ENCODE measurements at places on chromosomes 5 and 9.

DNA sequence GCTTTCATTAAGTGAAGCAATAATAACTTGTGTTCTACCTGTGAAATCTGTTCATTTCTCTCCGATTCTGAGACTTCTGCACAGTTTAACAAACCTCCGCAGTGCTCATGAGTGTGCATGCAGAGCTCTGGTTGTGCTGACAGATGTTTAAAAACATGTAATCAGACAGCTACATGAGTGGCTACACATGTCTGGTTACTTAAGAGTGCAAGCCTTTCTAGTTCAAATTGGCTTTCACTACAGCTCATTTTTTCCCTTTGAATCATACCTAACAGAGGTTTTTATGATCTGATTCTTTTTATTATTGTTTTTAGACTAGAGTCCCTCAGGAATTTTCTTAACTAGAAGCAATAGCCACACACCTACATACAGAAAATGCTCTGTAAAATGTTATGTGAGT lies 310.2 kb downstream of the ARRDC3 start:
- no peak for DNase-seq

DNA sequence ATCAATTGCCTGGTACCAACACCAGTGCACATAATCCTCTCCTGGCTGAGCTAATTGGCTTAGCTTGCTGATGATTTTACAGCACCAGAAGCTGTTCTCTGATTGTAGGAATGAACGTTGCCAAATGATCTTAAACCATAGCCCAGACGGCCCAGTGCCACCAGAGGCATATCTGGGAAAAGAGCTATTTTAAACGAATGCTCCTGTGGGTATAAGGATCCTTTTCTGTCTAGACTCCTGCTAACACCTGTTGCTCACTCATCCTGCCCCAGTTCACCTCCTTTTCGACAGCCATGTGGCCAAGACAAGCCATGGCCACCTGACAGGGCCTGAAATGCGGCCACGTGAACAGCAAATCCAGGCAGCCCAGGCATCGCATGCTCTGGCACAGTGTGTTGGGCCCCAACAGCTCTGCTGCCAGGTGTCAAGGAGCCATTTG lies 289.9 kb upstream of the SLC30A5 start:
- DNase-seq, result no peak

DNA sequence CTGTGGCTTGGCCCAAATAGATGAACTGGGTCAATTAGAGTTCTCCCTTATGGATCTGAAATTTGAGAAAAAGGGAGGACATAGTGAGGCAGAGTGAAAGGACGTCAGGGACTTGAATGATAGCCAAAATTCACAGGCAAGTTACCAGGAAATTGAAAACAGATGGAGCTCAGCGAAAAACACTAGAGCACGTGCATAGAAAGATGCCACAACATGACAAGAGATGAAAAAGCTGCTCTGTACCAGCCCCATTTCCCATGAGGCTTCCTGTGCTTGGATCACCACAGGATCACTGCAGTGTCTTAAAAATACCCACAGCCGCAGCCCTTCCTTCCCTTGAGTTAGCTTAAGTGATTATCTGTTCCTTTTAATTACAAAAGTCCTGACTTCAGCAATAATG lies 39.0 kb upstream of the HOMER1 start:
- DNase-seq, result peak; percentile 18

DNA sequence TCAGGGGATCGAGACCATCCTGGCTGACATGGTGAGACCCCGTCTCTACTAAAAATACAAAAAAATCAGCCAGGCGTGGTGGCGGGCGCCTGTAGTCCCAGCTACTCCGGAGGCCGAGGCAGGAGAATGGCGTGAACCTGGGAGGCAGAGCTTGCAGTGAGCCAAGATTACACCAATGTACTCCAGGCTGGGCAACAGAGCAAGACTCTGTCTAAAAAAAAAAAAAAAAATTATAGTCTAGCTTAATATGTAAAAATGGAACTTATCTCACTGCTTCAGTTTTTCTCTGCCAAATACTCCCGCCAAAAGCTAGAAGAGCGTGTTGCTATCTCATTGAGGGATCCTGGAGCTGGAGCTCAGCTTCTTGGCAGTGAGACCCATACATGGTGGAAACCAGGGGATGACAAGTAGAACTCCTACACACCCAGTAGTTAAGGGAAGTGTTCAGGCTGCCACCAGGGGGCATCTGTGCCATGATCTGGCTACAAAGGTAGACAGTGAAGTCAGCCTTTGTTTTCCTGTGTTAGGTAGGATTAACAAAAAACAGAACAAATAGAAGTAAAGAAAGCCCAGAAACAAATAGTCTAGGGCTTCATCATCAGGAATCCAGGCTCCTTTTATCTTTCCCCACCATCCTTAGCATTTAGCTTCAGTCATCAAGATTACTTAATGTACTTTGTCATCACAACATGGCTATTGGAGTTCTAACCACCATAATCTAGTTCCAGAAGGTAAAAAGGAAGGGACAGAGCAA lies 33.6 kb upstream of the GLIPR2 start:
- peak; percentile 66 for DNase-seq

DNA sequence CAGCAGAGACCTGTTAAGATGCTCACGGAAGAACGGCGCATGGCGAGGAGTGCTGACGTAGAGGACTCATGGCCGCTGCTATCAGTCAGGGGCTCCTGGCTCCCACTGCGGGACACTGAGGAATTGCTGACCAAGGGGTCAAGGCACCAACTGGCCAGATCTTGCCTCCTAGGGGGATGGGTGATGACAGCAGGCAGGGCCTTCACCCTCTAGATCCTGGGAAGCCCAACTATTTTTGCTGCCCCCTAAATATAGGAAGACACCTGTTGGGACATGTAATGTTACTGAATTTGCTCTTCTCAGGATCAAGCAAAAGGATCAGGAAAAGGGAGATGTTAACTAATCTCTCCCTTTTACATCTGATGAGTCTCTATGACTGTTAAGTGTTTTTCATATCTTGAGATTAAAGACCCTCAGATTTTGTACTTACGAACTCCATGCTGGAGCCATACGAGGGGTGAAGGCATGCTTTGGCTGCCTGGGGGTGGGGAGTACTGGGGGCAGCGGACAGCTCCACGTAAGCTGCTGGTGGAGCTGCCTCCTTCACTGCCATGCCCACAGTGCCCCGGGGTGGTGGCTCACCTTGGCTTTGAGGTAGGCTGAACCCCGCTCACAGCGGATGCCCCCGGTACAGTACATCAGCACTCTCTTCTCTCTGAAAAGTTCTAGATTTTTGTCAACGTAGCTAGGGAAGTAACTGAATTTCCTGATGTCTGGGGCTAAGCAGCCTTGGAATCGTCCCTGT lies 28.1 kb downstream of the TSTD2 start:
- DNase-seq, result no peak

DNA sequence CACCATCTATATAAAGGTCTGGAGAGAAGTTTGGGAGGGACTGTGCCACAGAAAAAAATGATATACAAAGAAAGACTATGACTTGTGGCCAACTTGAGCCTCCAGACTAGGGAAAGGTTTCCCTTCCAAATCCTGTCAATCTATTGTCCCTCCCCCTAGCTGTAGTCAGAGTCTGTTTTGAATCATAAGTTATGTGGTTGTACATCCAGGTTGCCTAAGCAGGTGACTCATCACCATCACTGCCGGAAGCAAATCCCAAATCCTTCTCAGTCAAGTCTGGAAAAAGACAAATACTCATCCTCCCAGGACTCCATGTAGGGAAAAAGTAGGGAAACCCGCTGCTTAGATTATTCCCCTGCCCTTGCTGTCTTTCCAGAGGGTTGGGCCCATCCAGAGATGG lies 235.7 kb downstream of the CDK5RAP2 start:
- no peak for DNase-seq

GRCh38 chr9:34169125-34169524 lies 9.7 kb upstream of the UBAP1 start:
- no peak for DNase-seq

DNA sequence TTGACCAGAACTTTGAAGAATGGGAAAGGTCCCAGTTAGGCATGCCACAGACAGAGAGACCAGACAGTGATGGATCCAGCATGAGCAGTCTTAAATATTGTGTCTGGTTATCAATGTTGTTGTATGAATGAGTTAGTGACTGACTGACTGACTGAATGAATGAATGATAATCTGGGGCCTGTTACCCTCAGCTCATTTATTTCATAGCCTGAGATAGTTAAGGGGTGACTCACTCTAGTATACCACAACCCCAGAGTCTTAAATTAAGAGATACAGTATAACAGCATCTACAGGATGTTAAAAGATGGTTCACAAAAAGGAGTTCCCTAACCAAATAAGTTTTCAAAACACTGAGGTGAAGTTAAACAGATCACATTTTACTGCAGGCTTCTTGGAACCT lies 133.5 kb downstream of the SGCD start:
- no peak for DNase-seq

DNA sequence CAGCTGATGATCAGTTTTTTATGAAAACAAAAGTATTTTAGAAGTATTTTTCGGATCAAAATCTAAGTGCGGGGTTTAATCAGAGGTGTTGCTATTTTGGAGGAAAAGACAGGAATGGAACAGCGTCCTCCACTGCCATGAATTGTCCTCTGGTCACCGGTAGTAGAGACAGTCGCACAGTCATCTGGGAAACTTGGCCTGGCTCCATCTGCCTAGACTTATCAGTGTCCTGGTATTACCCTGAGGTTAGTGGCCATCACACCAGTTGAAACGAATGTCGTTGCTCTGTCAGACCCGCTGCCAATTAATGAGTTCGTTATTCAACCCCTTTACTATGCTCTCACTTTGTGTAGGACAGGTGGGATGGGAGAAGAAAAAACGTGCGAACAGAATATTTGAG lies 8.2 kb downstream of the TLX3 start:
- no peak for DNase-seq

- DNase-seq, result no peak
Observed at GRCh38 chr5:52798938-52799337, 11.2 kb downstream of the ITGA1 start.

- no peak for DNase-seq
Observed at GRCh38 chr5:133589286-133589685, 23.1 kb downstream of the FSTL4 start.

GRCh38 chr5:176694146-176694545 lies 46.9 kb downstream of the TSPAN17 start:
- no peak for DNase-seq

DNA sequence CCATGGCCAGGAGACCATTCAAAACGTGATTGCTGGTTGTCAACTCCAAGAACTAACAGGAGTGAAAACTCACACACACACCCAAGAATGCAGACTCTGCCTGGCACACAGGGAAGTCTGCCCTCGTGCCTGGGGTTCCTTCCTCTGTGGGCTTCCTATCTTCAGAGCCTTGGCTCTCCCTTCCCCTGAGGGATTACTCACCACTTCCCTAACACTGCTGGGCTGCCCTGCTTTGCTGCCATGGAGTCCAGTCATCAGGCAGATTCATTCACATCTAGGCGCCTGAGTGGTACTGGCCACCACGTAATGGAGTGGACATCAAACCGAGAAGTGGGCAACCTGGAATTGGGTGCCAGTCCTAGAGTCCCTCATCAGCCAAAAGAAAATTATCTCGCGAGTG lies 76.4 kb upstream of the PRSS3 start:
- DNase-seq, result no peak

- DNase-seq, result peak; percentile 79
Observed at GRCh38 chr9:127927201-127927987, 3.2 kb downstream of the PIP5KL1 start.

DNA sequence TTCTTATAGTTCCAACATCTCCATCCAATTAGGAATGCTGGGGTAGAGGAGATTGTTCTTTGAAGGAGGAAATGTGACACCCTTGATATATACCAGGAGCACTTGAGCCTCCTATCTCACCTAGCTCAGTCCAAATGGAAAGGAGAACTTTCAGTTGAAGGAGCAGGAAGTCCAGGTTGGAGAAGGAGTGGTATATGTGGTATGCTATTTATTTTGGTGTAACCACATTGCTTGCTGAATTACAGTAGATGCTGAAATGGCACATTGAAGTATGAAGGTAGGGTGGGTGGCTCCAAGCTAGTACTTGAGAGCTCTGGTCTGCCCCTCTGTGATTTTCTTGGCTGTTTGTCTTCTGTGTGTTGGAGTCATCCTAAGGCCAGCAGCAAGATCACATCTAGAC lies 6.1 kb downstream of the CSNK1G3 start:
- no peak for DNase-seq

DNA sequence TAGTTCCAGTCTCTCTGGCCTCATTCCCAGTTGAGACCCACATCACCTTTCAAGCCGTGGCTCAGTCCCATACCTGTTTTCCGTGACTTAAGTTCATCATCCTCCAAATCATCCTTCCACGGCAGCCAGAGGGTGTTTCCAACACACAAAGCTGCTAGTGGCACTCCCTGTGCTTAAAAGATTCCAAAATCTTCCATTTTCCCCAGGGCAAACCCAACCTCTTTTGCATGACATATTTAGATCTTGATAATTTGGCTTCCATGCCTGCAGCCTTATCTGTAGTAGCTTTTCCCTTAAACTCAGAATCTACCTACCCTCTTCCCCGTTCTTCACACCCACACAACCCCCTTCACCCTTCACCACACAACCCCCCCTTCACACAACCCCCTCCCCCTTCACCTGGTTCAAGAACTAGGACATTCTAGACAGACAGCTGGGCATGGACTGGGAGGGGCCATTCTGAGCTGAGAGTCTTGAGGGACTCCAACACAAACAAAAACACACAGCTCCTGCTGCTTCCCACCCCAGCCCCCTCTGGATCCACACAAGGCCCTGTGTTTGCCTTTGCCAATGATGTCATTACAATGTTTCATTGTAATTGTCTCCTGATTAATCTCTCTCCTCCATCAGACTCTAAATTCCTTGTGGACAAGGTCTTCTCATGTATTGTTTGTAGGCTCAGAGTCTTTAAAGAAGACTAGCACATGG lies 268.2 kb downstream of the SH3GL2 start:
- no peak for DNase-seq

DNA sequence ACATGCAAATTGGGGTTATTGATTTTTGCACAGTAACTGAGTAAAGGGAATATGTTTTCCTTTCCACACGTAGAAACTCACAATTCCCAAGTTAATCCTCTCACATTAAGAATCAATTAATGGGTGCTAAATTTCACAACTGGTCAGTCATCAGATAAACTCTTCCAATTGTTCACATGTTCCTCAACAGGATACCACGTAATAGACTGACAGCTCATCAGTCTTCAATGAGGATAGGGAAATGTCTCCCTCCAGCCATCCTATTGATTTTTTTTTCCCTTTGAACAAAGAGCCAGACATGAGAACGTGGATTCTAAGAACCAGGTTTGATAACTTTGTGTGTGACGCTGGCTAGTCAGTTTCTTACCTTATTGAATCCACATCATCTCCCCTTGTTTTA lies 768 bp upstream of the CER1 start:
- no peak for DNase-seq

DNA sequence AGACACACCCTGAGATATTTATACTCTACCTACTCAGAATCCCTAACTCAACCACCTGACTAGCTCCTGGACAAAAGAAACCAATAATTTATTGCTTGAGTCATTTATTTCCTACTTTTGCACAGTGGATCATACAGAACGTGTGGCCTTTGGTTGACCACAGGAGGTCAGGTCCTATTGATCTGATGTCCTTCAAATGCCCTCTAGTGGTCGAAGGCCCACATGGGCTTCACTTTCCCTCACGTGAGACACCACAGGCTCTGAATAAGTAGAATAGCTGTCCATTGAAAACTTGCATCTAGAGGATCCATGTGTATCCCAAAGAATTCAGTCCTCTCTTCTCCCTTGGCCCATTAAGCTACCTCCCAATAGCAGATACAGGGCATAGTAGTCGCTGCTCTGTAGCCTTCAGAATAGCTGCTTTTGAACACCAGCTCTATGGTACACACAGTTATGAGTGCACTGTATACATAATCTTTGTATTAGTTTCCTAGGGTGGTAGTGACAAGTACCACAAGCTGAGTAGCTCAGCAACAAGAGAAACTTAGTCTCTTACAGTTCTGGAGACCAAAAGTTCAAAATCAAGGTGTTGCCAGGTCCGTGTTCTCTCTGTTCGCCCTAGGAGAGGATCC lies 177.6 kb upstream of the SMARCA2 start:
- no peak for DNase-seq
